ENCODE measurements at places on chromosomes 2 and 18.
A peak's percentile ranks its signal among the peaks of the same experiment; 100 is the strongest.

GRCh38 chr2:213306316-213306942 lies 22.2 kb downstream of the SPAG16 start:
- DNase-seq, result peak; percentile 18

DNA sequence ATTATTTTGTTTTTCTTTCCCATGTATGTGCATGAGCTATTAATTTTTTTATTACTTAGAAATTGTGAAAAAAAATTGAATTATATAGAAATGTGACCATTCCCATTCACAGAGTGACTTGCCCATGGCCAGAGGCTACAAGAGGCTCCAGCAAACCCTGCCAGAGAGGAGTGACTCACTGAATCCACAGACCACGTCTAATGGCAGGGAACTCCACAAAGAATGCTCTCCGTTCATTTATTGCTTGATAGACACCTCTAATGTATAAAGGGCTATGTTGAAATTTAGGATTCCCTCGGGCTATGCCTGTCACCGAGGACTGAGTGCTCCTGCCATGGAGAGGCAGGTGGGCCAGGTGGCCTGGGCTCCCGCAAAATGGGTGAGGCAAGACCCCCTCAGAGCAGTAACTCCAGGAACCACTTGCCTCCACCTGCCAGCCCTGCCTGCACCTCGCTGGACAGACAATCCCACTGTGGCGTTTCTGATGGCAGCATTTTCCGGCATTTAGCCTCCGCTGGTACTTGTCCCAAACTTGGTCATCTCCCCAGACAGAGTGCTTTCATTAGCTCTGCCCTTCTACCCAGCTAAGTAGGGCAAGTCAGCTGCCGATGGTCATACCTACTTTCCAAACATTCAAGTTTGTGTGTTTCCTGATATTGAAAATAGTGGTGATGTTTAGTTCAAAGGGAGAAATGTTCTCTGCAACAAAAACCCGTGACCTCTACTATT lies 200.3 kb downstream of the PRKCE start:
- DNase-seq, result no peak

- no peak for DNase-seq
These were observed 263.5 kb upstream of the SIX2 start for GRCh38 chr2:45272549-45273265.

GRCh38 chr2:185044323-185044874 lies 446.1 kb downstream of the ZNF804A start:
- no peak for DNase-seq

DNA sequence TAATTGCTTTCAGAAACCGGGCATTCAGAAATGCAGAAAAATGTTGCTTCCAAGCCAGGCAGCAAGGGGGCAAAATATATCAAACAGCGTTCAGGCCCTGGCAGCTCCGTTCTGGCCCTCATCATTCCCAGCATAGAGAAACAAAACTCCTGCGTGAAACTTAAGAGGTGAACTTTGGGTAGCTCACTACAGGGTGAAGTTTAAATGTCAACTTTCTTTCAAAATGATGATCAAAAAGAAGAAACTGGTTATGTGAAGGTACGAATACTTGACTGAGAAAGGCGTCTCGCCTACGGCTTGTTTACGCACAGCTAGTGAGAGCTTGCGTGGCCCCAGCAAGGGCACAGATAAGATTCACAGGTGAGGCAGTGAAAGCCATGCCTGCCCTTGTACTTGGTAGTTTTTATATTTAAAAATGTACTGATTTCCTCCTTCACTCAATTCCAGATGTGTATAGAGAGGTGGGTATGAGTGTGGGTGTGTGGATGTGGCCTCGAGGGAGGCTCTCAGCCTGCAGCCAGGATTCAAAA lies 127.5 kb downstream of the NFATC1 start:
- DNase-seq, result peak; percentile 49

- DNase-seq, result peak; percentile 16
These were observed 51.1 kb downstream of the CAPN13 start for GRCh38 chr2:30756051-30756719.

DNA sequence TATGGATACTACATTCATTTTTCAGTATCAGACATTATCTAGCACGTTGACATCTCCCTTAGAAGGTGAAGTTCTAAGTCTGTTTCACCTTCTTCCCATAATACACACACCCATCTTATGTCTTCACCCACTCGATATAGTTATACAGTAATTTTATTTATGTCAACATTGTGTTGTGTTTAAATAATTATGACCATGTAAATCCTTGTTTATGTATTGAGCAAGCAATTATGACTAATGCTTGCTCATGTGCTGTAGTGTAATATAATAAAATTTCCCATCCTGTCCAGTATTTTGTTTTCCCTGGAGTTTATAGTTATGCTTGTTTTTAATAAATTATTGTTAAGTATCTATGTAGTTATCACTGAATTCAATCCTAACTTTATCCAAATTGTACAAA lies 163.2 kb downstream of the MTX2 start:
- DNase-seq, result no peak

DNA sequence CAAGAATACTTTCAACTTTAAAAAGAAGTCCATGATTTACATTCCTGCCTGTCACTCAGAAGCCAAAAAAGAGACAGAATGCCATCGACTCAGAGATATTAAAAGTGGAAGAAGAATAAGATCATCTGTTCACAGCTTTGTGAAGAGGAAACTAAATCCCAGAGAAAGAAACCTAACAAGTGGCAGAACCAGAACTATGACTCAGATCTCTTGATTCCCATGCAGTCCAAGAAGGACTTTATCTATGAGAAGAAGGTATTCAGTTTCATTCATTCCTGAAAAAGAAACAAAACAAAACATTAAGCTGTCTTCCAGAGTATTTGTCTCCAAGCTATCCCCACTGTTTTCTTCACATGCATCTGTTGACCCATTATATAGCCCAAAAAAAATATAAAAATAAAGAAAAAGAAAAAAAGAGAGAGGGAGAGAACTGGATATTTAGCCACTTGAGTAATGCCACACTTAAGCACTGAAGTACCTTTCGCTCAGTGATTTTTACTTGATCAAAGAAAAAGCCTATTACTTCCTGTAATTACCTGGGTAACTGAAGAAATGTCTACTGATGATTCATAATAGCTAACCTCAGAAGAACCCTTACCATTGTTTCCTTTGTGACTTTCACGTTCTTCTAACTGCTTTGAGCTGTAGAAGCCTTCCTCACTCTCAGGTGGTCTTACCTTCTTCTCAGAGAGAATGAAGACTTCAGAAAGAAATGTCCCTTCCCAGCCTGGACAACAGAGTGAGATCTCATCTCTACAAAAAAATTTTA lies 17.7 kb upstream of the AKAIN1 start:
- no peak for DNase-seq

DNA sequence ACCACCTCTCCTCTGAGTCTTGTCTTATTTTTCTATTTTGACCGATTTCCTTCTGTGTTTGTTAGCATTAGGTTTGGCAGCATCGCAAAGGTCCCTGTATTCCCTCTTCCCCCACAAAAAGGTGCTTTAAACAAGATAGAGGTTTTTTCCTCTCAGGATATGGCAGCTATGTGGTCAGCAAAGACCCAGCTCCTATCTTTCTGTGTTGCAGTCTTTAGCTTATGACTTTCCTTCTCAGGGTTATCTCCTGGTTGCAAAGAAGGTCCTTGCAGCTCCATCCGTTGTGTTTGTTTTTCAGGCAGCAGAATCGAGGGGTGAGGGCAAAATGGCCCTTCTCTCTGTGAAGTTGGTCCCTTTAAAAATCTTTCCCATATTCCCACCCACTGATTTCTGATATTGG lies 38.4 kb downstream of the GALNT1 start:
- peak; percentile 54 for DNase-seq

GRCh38 chr2:96374211-96374951 lies 38.8 kb downstream of the NCAPH start:
- peak; percentile 53 for DNase-seq

- DNase-seq, result no peak
These were observed 260.0 kb downstream of the ATAD2B start for GRCh38 chr2:23666980-23667357.

- DNase-seq, result no peak
These were observed 14.1 kb downstream of the MC4R start for GRCh38 chr18:60358516-60358915.

- DNase-seq, result peak; percentile 45
These were observed 33.3 kb downstream of the C2orf76 start for GRCh38 chr2:119333360-119333759.

- DNase-seq, result peak; percentile 50
These were observed 12.9 kb upstream of the IKZF2 start for GRCh38 chr2:213164263-213164662.
